Body of pancreas (tissue), 4 donors: ENCODE measurements at places on chromosomes 3 and 15. TPM values are rescaled to one million over a fixed set of nuclear protein-coding genes. Genes with fewer than 3 reads are reported as not detected.

PARL gene
- 34.6 TPM for total RNA-seq

UBE2Q2 gene
- 15.8 TPM for total RNA-seq

A4GNT gene
- 1.8 TPM for total RNA-seq

DNA sequence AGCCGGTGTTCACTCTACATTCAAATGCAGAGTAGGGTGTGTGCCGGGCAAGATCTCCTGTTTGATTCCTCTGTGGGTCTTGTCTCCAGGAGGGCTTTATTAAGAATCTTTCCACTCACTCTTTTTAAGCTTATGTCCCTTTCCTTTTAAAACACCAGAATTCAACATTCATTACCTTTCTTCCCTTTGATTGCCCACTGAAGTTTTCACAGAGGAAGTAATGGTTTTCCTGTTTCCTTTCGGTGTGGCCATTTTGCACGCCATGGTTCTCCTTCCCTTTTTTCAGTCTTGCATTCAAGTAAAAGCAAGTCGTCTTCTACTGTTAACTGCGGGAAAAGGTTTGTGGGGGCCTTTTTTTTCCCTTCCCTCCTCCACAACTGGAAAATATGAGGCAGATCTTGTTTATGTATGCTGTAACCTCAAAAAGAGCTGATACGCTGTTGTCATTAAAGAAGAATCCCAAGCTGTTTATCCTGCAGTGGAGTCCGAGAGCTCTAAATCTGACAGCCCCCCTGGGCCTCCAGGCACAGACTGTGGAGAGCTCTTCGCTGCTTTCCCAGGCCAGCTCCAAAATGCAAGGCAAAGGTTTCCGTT, 40.5 kb downstream of the FILIP1L start:
- no peak for DNase-seq

DNA sequence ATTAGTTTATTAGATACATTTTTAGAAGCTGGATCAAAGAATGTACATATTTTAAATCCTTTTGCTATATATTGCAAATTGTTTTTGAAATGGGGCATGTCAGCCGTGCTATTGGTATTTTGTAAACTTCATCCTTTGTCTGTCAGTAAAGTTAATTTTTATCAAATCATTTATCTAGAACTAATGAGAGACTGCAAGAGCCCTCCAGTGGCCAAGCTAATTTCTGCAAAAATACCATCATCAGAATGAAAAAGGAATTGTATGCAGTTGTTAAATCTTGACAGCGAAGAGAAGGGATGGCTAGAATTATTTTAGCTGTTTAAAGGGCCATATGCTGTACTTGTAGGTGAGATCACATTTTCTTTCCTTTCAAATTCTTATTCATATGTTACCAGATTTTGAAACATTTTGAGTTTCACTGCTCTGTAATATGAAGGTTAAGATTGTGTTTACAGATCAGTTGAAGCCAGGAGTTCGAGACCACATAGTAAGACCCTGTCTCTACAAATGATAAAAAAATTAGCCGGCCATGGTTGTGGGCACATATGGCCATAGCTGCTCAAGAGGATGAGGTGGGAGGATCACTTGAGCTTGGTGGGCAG, 8.1 kb upstream of the CLDN11 start:
- DNase-seq = peak; percentile 22

DNA sequence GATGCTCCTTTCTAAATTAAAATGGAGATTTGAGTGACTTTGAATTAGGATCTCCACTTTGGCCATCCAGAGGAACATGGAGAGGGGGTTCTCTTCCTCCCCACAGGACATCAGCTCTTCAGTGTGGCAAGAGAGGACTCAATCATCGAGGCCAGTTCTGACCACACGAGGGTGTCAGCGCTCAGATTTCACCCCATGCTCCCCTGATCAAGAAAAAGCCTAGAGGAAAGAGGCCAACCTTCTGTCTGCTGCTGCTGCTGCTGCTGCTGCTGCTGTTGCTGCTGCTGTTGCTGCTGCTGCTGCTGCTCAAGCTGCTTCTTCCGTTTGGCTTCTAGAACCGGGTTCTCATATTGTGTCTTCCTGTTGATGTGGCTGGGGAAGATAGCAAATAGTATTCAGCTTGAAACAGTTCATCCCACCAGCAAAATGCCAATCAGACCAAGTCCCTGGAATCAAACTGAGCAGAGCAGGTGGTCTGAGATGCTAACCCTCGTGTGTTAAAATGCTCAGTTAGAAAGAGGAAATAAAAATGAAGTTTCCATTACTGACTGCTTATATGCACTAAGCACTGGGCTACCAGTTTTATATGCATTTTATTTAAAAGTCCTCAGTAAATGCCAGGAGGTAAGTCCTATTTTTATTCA, 599.0 kb downstream of the MAGI1 start:
- peak; percentile 30 for DNase-seq

- DNase-seq = no peak
These were observed 12.7 kb downstream of the CNTN3 start for GRCh38 chr3:74601793-74602192.

GRCh38 chr15:95247071-95247984, 1016.0 kb downstream of the MCTP2 start:
- DNase-seq = no peak

DNA sequence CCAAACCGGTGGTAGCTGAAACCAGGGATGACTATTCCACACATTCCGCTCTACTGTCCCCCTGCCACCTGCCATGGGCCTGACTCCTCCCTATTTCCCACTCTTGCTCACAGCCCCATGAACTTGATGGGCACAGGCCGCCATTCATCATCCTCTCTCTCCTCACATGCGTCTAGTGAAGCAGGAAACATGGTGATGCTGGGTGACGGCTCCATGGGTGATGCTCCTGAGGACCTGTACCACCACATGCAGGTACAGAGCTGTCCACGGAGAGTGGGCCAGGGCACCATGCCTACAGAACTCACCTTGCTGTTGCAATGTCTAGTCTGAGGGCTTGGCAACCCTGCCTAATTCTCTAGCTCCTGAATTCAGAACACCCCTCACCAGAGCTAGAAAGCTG, 23.3 kb upstream of the MANF start:
- DNase-seq = no peak

GRCh38 chr3:38257583-38257982, 8.0 kb upstream of the SLC22A13 start:
- no peak for DNase-seq
